ENCODE measurements at places on chromosomes 2 and 18. TPM values are rescaled to one million over a fixed set of nuclear protein-coding genes. Genes with fewer than 3 reads are reported as not detected.

Gene TSPYL6
- not detected for total RNA-seq

Gene HOXD1
- 7.7 TPM for total RNA-seq

Gene MYL1
- not detected for total RNA-seq

DNA sequence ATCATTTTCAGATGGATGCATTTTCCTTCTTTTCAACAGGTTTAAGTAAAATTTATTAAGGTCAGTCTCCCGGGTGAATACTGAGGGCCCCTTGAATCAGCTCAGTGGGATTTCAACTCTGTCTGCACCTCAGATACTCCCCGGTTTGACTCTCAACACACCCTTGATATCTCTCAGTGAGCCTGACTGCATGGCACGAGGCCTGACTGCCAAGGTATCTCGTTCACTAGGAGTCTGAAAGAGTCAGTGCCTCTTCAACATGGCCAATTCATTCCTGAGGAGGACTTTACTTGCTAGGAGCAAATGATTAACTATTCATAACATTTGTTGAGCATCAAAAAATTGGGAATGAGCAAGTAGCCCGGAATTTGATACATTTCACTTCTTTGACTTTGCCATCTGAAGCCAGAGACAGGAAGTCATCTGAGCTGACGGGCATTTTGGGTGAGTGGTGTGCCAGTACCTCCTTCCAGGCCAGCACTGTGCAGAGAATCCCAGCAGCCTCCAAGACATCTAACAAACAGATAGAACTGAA is 81.0 kb downstream of the VAPA start:
- no peak for DNase-seq
- H3K27ac ChIP-seq: no peak overlapping the region
- H3K4me3 ChIP-seq: no peak overlapping the region

Gene FER1L5
- 0.75 TPM for total RNA-seq

DNA sequence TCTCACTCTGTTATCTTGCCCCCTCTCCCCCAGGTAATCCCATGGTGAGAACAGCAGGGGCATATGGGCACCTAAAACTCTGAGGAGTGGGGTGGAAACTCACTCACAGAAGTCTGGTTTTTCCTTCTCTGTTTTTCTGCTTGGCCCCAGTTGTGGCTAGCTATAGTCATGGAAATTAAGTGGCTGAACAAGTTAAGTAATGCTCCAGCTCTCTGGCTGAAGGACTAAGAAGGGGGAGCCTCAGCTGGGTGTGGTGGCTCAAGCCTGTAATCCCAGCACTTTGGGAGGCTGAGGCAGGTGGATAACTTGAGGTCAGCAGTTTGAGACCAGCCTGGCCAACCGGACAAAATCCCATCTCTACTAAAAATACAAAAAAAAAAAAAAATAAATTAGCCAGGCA is 261.0 kb downstream of the TPGS2 start:
- no peak overlapping the region for H3K27ac ChIP-seq
- H3K27me3 ChIP-seq: peaks cover 16% of the 10 kb centered on the region
- no peaks in the 10 kb centered on the region for H3K36me3 ChIP-seq
- no peak for DNase-seq
- no peaks in the 10 kb centered on the region for H3K4me1 ChIP-seq

- no peak overlapping the region for H3K27ac ChIP-seq
- peaks cover 12% of the 10 kb centered on the region for H3K4me1 ChIP-seq
- H3K27me3 ChIP-seq: peaks cover 14% of the 10 kb centered on the region
- no peak overlapping the region for H3K4me3 ChIP-seq
These were observed 182.3 kb downstream of the LOXHD1 start for GRCh38 chr18:46474487-46475389.

DNA sequence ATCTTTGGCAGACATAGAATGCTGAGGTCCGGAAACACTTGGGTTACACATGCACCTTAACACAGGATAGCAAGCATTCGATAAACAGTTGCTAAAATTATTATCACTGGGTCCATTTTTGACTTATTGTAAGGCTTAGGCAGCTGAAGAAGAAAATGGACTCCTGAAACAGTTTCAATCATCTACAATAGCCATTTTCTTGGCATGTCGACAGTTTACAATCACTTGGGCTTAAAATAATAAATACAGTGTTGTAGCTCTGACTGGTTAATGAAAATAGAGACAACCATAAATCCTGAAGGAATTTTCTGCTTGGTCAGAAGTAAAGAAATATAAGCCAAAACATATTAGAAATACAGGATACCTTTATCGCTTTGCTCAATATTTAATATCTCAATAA is 169.2 kb downstream of the XIRP2 start:
- DNase-seq: no peak
- no peaks in the 10 kb centered on the region for H3K4me1 ChIP-seq
- H3K27me3 ChIP-seq: no peaks in the 10 kb centered on the region
- H3K36me3 ChIP-seq: no peaks in the 10 kb centered on the region
- no peak overlapping the region for H3K27ac ChIP-seq
- H3K4me3 ChIP-seq: no peak overlapping the region

- peaks cover 28% of the 10 kb centered on the region for H3K4me1 ChIP-seq
- H3K36me3 ChIP-seq: peaks cover 3% of the 10 kb centered on the region
- no peaks in the 10 kb centered on the region for H3K27me3 ChIP-seq
These were observed 2.2 kb downstream of the STON1 start for GRCh38 chr2:48532174-48532573.

Gene TLK1
- total RNA-seq: 58.8 TPM

Data from type B pancreatic cell (in vitro differentiated cells).